T-helper 17 cell (primary cell): ENCODE measurements at places on chromosomes 1 and 21. TPM values are rescaled to one million over a fixed set of nuclear protein-coding genes. Genes with fewer than 3 reads are reported as not detected.

IKBKE gene
- 48.5 TPM for total RNA-seq

HAO2 gene
- not detected for total RNA-seq

REG4 gene
- total RNA-seq = 0.42 TPM

NBPF14 gene
- 25.8 TPM for total RNA-seq

C2CD4D gene
- 1.9 TPM for total RNA-seq

PGLYRP4 gene
- not detected for total RNA-seq

SERPINC1 gene
- not detected for total RNA-seq

DNA sequence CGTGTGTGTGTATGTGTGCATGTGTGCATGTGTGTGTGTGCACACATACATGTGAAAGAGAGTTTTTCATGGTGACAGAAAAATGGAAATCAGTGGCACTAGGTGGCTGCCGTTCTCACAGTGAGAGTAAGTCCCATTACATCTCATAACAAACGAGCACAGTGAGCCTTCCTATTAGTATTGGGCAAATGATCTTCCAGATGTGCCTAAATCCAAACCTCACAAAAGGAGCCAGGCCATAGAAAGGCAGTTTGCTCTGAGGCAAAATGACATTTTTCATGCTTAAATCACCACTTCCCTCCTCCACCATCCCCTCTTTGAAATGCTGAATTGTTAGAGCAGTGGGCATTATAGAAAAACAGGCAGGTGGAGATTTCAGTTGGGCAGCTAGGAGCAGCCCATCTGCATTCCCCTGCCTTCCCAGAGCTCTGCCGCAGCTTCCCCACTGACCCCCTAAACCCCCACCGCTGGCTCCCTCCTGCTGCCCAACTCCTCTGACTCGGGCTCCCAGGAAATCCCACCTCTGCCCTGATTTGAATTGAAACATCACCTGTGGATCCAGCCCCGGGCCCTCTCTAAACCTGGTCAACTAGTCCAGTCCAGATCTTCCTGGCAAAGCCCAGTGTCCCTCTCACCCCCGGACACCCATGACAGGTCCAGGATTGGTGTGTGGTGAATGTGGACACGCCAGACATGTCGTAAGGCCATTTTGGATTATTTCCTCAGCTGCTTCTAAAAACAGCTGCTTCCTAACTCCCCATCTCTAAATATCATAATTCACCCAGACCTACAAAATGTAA, 190.5 kb downstream of the SEC16B start:
- DNase-seq = no peak
- H3K27ac ChIP-seq = no peak overlapping the region
- no peaks in the 10 kb centered on the region for H3K4me1 ChIP-seq
- no peaks in the 10 kb centered on the region for H3K27me3 ChIP-seq
- no peak overlapping the region for H3K4me3 ChIP-seq
- H3K36me3 ChIP-seq = no peaks in the 10 kb centered on the region

DNA sequence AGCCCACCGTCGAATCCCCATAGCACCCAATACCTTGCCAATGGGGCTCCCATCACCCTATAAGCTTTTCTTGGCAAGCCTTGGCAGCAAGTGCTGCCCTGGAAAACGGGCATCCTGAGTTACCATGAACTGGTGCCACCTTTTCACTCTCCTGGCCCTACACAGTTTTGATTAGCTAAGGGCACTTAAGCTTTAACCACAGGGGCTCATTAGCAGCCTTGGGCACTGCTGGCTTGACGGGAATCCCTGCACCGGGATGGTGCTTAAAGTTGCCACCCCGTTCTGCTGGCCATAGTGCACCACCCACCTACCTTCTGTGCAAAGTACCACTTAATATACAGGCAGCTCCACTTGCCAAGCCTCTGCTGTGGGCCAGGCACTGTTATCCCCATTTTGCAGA, 13.7 kb downstream of the PARS2 start:
- no peaks in the 10 kb centered on the region for H3K27me3 ChIP-seq
- no peak overlapping the region for H3K4me3 ChIP-seq
- H3K27ac ChIP-seq = no peak overlapping the region
- H3K4me1 ChIP-seq = no peaks in the 10 kb centered on the region

DNA sequence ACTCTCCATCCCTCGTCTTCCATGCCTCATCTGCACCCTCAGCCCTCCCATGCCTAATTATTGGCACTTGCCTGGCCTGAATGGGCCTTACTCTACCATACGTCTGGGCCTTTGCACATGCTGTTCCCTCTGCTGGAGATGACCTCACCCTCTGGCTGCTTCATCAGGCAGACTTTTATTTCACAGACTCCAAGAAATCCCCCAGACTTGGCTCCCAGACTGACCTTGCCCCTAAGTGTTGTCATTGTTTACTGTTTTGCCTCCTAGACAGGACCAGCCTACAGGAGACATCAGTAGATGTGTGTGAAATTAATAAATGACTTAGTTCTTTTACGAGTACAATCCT, 5.2 kb upstream of the AHDC1 start:
- H3K4me3 ChIP-seq = no peak overlapping the region
- peaks cover 28% of the 10 kb centered on the region for H3K4me1 ChIP-seq
- DNase-seq = no peak
- no peak overlapping the region for H3K27ac ChIP-seq

DNA sequence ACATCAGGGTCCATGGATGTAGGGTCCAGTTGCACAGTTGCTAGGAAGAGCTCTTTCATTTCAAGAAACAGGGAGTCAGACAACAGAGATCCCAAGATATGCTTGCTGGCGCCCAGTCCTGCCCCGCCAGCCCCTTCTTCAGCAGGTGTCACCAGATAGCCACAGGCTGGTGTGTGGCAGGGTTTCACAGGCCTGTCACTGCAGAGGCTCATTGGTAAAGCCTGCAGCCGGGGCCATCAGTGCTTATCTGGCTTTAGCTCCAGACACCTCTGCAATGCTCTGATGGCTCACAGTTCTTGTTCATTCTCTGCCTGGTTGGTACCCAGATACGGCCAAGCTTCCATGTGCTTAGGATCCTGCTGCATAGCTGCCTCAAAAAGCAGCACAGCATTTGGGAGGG, 12.4 kb upstream of the ZNF124 start:
- H3K27ac ChIP-seq = no peak overlapping the region
- no peaks in the 10 kb centered on the region for H3K27me3 ChIP-seq
- H3K4me3 ChIP-seq = no peak overlapping the region
- no peaks in the 10 kb centered on the region for H3K4me1 ChIP-seq
- no peak for DNase-seq
- no peaks in the 10 kb centered on the region for H3K36me3 ChIP-seq

- H3K36me3 ChIP-seq = no peaks in the 10 kb centered on the region
- no peaks in the 10 kb centered on the region for H3K27me3 ChIP-seq
- DNase-seq = no peak
Measured at GRCh38 chr1:197763769-197764168, 11.5 kb downstream of the DENND1B start.

DNA sequence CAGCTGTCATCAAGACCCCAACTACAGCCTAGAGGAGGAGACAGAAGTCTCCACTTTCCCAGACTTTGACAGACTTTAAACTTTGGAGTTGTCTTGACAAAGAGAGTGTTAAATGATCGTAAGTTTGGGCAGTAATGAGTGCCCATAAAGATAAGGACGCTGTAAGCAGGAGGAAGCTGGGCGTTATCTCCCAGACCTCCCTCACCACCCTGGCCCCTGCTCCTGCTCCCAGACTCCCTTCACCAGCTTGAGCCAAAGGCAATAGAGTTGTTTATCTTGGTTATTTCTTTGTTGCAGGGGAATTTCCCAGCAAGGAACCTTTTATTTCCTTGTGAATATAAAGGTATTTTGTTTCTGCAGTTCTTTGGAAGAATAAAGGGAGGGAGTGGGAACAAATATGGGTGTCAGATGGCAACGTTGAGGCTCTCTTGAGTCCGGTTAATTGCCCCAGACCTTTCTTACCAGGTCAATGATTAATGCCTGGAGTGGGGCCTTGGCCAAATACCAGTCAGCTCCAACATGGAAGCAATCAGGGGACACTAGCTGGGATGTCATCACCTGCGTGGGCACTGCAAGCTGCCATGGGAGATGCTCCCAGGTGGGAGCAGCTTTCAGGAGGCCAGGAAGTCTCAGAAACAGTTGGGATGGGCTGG, 4.4 kb downstream of the PIGR start:
- H3K4me1 ChIP-seq = peaks cover 2% of the 10 kb centered on the region
- peaks cover 24% of the 10 kb centered on the region for H3K27me3 ChIP-seq
- no peak overlapping the region for H3K4me3 ChIP-seq
- no peaks in the 10 kb centered on the region for H3K36me3 ChIP-seq

GRCh38 chr1:9293241-9293532, 493 bp downstream of the SPSB1 start:
- no peaks in the 10 kb centered on the region for H3K27me3 ChIP-seq
- H3K4me1 ChIP-seq = peaks cover 23% of the 10 kb centered on the region
- H3K4me3 ChIP-seq = no peak overlapping the region
- H3K36me3 ChIP-seq = no peaks in the 10 kb centered on the region
- no peak for DNase-seq
- no peak overlapping the region for H3K27ac ChIP-seq

DNA sequence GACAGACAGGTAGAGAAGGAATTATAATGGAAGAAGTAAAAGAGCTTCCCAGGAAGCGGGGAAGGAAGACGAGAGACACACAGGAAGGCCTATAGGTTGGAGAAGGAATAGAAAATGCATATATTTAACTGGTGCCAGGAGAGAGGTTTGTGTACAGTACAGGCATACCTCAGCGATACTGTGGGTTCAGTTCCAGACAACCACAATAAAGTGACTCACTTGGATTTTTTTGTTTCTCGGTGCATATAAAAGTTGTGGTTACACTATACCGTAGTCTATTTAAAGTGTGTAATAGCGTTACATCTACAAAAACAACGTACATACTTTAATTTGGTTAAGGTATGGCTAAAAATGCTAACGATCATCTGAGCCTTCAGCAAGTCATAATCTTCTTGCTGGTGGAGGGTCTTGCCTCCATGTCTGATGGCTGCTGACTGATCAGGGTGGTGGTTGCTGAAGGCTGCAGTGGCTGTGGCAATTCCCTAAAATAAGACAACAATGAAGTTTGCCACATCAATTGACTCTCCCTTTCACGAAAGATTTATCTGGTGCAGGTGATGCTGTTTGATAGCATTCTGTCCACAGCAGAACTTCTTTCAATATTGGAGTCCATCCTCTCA, 16.0 kb downstream of the YARS1 start:
- peak overlapping the region; percentile 86 for H3K27ac ChIP-seq
- no peaks in the 10 kb centered on the region for H3K27me3 ChIP-seq
- no peak for DNase-seq

DNA sequence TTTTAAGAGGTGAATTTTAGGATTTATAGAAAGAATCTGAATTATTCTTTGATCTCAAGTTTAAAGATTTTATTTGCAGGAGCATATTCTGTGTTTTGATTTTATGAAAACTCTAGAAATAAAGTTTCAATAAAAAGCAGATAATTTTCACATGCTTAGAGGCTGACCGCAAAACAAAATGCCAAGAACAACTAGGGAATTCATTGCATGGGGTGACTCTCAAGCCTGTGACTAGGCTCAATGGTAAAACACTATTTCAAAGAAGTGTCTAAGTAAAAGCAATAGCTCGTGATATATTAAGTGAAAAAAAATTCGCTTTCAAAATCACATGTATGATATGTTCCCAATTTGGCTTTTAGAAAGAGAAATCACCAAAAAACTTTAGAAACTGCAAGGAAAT, 49.6 kb downstream of the RPL5 start:
- no peak for DNase-seq
- peaks cover 30% of the 10 kb centered on the region for H3K4me1 ChIP-seq
- no peak overlapping the region for H3K27ac ChIP-seq
- no peak overlapping the region for H3K4me3 ChIP-seq

DNA sequence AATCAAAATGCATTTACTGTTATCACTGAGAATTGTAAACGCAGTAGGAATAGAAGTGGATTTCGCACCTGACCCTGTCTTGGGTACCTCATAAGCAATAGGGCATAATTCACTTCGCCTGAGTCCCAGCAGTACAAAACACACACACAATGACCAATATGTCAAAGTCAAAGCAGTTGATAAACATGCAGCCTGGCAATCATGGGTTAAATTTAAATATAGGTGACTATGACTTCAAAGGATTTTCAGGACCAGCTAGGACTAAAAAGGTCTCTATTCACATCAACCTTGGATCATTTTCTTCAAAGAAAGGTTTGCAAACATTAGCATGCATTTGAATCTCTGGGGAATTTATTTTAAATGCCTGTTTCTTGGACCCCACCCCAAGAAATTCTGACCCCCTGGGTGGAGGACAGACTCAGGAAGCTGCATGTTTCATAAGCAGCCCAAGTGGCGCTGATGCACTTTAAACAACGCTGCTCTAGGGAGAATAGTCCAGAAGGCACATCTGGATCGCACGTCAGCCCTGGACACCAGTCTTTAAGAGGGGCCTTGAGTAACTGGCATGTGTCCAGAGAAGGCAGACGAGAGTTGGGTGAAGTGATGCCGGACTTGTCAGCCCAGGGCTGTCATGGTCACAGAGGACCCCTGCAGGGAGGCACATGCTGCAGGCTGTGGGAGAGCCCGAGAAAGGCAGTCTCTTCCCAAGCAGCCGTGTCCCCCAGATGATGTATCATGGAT, 55.7 kb upstream of the EFHD2 start:
- no peak overlapping the region for H3K4me3 ChIP-seq
- no peak for DNase-seq
- peaks cover 19% of the 10 kb centered on the region for H3K27me3 ChIP-seq
- peaks cover 6% of the 10 kb centered on the region for H3K4me1 ChIP-seq
- peaks cover 2% of the 10 kb centered on the region for H3K36me3 ChIP-seq

- DNase-seq = no peak
- no peaks in the 10 kb centered on the region for H3K36me3 ChIP-seq
- no peaks in the 10 kb centered on the region for H3K4me1 ChIP-seq
- no peak overlapping the region for H3K27ac ChIP-seq
- H3K27me3 ChIP-seq = no peaks in the 10 kb centered on the region
Measured at GRCh38 chr1:81477710-81478109, 323.0 kb upstream of the ADGRL2 start.

DNA sequence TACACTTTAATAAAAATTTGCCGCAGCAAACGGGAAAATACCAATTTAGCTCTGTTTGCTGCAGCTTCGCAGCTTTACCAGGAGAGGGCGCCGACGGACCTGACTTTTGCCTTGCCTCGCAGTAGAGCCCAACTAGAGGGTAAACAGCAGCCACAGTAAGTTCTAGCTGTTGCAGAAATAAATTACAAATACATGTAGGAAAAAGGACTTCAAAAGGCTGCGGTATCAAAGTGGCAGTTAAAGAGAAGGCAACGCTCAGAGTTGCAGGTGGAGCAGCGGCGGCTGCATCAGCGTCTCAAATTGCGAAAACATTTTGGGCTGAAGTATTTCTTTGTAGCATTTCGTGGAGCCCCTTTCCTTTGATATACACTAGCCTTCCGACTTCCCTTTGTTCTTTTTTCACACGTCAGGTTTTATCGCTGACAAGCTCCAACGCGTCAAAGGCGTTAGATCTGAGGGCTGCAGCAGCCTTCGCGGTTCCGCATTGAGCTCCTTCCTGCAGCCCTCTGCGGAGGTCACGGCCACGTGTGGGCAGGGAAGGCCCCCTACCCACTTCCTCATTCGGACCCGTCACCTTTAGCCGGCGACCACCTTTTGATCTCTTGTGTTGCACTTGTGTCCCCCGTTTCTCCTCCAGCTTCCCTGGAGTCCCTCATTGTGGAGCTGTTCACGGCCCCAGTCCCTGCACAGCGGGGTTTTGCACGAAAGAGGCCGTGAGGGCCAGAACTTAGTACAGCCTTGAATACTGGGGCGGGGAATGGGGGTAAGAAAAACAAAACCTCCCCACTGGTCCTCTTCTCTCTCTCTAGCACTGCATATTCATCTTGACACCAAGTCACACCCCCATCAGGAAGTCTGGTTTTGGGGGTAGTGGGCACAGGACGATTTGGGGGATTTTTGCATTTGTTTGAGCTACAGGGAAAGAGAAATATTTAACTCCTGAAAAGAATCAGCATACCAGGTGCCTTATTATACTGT, 72.8 kb downstream of the S1PR1 start:
- peak; percentile 56 for DNase-seq
- peaks cover 44% of the 10 kb centered on the region for H3K4me1 ChIP-seq
- peak overlapping the region; percentile 87 for H3K4me3 ChIP-seq
- H3K36me3 ChIP-seq = no peaks in the 10 kb centered on the region
